Stimulated activated CD4-positive, alpha-beta T cell treated with anti-CD3 and anti-CD28 coated beads, Interleukin-12 subunit alpha, Interleukin-12 subunit beta, amount 100 ng/mL, for 48 hours (primary cell): ENCODE measurements at places on chromosomes 3 and 15.

- no peak for DNase-seq
These were observed 119.4 kb downstream of the ATP10A start for GRCh38 chr15:25743548-25744275.

DNA sequence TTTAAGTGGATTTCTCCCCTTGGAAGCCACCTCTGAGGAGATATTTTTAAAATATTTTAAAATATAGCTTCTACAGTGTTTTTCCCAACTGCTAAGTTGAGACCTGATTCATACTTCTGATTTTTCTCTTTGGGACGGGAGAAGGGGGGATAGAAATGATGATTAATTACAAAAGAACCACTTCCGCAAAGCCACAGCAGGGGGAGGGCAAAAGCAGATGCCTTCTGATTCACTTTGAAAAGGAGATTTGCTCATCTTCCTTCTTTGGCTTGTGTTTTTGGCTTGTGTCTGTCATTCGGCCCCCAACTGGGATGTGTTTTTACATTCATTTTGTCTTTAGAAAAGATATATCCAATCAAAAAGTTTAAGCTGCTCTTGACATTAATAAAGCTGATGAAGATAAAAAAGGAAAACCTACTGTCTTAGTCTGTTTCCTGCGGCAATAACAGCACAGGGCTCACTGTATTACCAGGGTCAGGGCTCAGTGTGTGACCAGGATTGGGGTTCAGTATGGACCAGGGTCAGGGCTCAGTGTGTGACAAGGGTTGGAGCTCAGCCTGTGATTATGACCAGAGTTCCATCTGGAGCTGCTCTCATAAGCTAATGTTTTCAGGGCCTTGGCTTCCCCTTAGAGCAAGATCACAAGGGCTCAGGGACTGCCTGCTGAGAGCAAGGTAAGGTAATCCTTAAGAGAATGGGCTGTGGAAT is 223.2 kb downstream of the MTHFS start:
- no peak for DNase-seq

GRCh38 chr15:40468898-40469331 is 1.9 kb upstream of the CHST14 start:
- DNase-seq = no peak

DNA sequence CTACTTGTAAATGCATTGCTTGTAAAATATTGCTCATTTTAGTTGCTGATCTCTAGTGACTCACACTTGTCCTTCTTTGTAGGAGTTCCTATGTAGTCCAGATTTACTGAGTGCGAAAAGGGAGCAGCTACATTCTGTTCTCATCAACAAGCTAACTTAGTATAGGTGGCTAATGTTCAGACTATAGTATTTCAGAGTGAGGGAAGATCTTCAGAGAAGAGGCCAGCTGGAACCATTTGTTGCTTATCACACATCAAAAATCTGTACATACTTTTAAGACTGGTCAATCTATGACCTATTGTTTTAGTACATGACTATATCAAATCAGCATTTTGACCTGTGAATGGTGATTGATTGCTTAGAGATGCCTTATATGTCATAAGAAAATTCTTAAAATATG is 71.3 kb upstream of the THSD4 start:
- no peak for DNase-seq

DNA sequence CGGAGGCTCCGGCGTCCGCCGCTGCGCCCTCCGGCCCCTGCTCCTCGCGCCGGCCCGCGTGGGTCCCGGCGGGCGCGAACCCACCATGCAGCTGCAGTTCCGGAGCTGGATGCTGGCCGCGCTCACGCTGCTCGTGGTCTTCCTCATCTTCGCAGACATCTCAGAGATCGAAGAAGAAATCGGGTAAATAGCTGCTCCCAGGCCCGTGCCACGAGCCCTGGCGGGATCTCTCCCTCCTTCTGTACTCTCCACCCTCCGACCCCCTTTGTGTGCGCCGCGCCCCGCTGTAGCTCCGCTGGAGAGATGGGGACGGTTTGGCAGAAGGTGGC is 263 bp downstream of the ST8SIA2 start:
- DNase-seq = no peak

- no peak for DNase-seq
These were observed 128.3 kb upstream of the RGMA start for GRCh38 chr15:93217343-93217742.

DNA sequence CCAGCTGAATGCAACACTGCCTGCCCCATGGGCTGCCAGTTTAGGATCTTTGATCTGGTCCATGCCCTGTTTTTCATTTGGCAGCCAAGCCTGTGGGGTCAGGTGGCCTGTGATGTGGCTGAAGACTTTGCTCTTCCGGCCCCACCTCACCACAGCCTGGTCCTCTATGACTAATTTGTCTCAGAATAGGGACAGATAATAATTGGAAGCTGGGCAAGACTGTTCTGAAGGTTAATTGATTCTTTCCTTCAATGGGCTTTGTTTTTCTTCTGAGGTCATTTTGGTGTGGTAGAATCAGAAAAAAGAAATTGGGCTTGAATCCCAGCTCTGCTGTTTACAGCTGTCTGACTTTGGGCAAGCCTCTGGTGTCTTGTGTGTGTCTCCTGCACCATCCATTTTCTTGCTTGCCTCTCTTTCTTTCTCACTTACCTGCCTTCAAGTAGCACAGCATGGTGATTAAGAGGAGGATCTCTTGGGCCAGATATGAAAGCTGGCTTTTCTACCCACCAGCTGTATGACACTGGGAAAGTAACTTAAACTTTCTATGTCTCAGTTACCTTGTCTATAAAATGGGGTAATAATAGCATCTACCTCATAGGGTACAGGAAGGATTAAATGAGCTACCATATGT is 24.2 kb downstream of the ABHD2 start:
- DNase-seq = no peak

DNA sequence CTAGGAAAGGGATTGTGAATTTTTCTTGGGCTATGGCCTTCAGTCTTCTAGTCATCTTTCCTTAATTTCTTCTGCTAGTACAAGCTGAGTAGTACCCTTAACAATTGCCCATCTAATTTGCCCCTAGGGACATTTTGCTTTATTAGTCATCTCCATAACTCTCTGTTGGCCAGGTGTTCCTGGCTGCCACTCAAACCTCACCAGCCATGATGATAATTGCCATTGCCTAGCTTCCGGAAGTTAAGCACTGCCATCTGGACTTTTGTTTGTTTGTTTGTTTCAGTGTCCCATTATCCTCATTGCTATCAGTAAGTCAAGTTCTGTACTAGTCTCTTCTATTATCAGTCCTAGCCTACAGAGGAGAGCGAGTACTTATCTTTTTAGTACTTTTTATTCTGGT is 36.6 kb upstream of the UBL7 start:
- DNase-seq = no peak

GRCh38 chr3:125146626-125147490 is 65.7 kb downstream of the SLC12A8 start:
- no peak for DNase-seq
